OCI-M1 (cell line): ENCODE measurements at places on chromosomes 3 and 15.

GRCh38 chr3:192816351-192816750 lies 89.0 kb upstream of the FGF12 start:
- peak; percentile 61 for DNase-seq

GRCh38 chr3:102936511-102937045 lies 501.8 kb downstream of the ZPLD1 start:
- no peak for DNase-seq

DNA sequence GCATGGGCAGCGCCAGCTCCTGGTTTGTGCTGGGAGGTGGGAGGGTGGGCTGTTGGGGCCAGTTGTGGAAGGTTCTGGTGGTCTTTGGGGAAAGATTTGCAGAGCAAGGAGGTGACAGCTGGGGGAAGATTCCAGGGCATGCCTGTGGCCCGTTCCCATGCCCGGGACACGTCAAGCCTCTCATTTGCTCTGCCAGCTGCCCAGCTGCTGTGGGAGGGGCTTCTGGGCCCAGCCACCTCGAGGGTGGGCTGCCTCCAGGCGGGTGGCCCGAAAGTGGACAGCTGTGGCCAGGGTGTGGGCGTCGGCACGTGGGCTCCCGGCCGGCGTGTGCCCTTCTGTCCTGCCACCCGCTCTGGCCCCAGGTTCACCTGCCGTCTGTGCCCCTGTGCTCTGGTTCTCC lies 17.2 kb downstream of the PLXNA1 start:
- DNase-seq = no peak

- DNase-seq = peak; percentile 47
These were observed 94.1 kb downstream of the ITPR1 start for GRCh38 chr3:4587061-4587837.

DNA sequence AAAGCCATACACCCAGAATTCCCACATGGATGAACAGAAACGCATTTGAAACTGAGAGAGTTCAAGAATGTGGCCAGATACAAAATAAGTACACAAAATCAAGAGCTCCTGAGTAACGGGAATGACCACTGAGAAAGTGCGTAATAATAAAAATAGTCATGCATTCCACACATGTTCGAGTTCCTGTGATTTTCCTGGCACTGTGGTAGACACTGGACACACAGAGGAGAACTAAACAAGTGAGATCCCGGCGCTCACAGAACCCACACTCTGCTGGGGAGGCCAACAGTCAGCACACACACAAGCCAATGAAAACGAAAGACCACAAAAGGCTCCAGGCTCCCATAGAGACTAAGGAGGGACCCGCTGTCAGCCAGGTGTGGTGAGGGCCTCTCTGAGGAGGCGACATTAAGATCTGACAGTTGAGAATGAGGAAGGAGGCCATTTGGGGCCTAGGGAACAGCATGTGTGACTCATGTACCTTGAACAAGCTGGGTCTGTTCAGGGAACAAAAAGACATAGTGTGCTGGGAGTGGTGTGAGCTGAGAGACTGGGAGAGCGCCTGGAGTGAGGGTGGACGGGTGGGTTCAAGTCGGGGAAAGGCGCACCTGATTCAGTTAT lies 5.1 kb downstream of the FAM107A start:
- DNase-seq = no peak

GRCh38 chr15:100809587-100809986 lies 70.0 kb upstream of the ALDH1A3 start:
- no peak for DNase-seq

- DNase-seq = no peak
These were observed 139.2 kb upstream of the EOMES start for GRCh38 chr3:27861046-27862036.

DNA sequence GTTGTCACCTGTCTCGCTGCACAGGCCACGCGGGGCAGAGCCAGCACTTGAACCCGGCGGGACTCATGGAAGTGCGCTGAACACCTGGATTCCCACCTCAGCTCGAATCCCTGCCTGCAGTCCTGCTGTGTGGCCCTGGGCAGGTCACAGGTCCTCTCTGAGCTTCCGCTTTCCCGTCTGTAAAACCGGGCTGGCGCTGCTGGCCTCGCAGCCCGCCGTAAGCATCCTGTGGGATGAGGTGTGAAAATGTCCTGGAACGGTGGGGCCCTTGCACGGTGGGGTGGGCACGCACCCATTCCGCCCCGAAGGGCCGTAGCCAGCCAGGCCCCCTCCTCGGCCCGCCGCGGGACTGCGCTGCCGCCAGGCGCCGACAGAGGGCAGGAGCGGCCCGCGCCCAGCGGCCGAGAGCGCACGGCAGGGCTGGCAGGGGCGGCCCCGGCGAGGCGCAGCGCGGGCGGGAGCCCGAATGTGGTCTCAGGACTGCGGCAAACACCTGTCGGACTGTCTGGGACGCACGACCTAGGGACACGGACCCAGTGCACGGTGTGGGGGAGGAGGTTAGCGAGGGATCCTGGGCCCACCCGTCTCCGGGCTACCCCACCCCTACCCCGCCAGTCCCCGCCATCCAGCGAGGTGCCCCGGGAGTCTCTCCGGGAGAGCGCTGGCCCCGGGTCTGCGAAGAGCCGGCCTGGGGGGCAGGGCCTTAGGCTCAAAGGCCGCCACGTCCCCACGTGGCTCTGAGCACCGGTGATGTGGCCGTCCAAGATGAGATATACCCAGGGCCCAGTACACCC lies 40.4 kb downstream of the DNAJB8 start:
- peak; percentile 78 for DNase-seq

DNA sequence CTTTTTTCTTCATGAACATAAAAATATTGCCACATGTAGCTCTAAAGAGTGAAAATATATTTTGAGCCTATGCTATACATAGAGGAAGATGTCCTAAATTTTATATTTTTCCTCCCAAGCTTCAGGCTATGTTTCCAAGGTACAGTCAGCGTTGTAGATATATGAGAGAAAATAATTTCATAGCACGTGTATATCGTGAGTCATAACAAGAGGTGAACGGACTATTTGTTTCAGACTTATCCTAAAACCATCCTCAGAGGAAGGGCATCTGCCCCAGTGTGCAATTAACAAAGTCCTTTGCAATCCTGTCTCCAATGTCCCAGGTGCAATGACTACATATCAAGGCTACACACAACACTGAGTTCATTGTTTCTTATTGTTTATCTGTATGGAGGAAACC lies 177.3 kb upstream of the ARRDC4 start:
- DNase-seq = no peak

DNA sequence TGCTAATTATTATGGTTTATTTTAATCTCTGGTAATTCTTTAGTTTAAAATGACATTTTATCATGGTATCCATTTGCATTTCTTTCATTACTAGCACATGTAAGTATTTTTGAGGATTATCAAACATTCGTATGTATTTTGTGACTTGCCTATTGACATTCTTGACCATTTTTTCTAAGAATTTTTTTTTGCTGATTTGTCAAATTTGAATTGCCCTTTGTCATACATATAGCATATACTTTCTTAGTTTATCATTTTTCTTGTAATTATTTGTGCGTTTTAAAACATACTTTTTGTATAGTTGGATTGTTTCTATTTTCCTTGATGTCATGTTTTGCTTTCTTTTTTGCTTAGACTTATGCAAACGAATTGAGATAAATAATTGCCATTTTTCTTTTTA lies 358.5 kb upstream of the RBMS3 start:
- no peak for DNase-seq

DNA sequence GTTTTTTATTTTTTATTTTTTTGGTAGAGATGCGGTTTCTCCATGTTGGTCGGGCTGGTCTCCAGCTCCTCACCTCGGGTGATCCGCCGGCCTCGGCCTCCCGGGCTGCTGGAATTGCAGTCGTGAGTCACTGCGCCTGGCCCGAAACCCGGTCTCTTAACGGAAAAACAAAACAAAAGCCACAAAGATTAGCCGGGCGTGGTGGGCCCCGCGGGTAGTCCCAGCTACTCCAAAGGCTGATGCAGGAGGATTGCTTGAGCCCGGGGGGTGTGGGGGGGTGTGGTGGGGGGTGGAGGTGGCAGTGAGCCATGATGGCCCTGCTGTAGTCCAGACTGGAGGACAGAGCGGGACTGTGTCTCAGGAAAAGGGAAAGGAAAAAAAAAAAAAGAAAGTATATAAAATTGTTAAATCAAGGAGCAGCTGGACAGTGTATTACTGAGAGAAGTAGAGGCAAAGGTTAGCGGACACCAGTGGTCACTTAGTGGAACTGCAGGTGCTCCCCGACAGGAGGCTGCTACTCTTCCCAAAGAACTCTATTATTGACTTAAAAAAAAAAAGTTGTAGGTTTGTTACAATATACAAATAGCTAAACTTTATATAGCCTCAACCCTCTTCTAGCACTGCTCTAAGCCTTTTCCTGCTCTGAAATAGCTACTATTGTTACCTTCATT lies 30.3 kb upstream of the TUBGCP5 start:
- DNase-seq = peak; percentile 52

GRCh38 chr15:70385052-70385451 lies 287.3 kb upstream of the TLE3 start:
- DNase-seq = no peak
